ENCODE measurements at places on chromosomes 7 and 10.
A peak's percentile ranks its signal among the peaks of the same experiment; 100 is the strongest.

DNA sequence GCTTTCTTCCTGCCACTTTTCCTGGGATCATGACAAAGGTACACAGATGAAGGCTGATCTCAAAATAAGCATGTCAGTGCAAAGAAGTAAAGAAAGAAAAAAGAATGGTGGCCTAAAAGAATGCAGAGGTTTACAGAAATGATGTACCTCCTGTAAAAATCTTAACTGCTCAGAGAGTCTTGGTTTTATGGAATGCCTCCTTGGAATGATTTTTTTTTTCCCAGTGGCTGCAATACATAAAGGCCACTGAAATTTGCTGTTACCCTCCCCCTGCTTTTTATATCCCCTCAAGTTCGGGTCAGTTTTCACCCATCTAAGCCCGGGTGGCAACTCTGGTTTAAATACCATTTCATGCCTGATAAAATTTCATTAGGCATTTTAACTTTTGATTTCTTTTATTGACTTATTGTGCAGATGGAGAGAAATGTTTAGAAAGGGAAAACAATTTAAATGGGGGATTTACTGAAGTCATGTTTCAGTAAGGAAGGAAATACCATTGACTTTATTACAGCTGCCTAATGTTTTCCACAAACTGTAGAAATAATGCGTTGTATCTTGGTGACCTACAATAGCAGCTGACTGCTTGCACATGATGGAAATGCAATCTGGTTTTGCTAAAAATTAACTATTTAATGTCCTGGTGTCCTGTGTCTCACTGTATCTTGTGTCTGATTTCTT lies 102.5 kb downstream of the SAMD9 start:
- DNase-seq: no peak

DNA sequence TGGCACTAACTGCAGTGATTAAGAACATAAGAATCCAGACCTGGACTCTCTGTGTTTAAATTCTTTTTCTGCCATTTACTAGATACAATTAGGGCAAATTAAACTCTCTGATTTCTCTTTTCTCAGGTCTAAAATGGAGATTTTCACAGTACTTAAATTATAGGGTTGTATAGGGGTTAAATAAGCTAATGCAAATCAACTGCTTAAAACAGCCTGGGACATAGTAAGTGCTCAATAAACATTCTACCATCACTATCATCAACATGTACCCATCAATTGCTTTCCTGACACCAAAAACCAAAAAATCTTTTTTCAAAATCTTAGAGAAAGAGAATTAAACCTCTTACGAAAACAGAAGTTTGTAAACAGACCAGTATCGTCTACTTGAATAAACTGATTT lies 4.5 kb downstream of the ZNF800 start:
- DNase-seq: no peak

GRCh38 chr7:9023675-9024294 lies 590.4 kb downstream of the NXPH1 start:
- no peak for DNase-seq

- DNase-seq: no peak
Measured at GRCh38 chr7:33287738-33288137, 158.4 kb downstream of the BBS9 start.

- DNase-seq: peak; percentile 20
Measured at GRCh38 chr10:88879534-88880281, at the start of gene STAMBPL1. Gene STAMBPL1 (plus strand): TSS chr10:88880245. CDS start chr10:88901709, 21,464 bp downstream.

DNA sequence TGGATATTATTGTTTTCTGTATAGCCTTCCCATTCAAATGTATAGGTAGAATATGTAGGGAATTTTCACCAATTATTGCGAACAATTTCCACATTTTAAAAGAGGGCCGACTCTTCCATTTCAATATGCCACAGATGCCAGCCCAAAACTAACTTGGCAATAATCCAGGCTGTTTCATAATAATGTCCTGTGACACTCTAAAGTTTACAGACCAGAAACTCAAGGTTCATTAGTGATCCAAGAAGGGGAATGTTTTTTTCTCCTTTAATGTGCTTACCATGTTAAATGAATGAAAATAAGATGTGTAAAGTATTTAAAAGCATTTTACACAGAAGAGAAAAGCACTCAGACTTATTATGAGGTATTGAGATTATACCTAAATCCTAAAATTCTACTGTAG lies 63.0 kb upstream of the FAM3C start:
- DNase-seq: no peak

- no peak for DNase-seq
Measured at GRCh38 chr7:50957431-50957830, 174.7 kb upstream of the GRB10 start.

DNA sequence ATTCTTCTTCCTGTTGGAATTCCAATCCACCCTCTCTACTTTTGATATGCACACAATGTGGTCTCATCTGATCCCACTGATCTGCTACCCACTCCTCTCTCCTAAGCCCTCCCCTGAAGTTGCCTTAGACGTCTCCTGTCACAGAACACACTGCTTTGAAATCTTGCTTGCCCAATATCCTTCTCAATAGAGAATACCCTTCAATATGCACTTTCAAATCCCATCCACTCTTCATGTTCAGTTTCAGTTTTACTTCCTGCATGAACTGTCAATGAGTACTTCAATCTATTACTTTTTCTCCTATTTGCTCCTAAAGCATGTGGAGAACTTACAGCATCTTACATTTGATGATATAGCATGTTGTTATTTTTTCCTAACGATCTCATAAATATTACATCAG lies 93.5 kb downstream of the UPF2 start:
- no peak for DNase-seq

DNA sequence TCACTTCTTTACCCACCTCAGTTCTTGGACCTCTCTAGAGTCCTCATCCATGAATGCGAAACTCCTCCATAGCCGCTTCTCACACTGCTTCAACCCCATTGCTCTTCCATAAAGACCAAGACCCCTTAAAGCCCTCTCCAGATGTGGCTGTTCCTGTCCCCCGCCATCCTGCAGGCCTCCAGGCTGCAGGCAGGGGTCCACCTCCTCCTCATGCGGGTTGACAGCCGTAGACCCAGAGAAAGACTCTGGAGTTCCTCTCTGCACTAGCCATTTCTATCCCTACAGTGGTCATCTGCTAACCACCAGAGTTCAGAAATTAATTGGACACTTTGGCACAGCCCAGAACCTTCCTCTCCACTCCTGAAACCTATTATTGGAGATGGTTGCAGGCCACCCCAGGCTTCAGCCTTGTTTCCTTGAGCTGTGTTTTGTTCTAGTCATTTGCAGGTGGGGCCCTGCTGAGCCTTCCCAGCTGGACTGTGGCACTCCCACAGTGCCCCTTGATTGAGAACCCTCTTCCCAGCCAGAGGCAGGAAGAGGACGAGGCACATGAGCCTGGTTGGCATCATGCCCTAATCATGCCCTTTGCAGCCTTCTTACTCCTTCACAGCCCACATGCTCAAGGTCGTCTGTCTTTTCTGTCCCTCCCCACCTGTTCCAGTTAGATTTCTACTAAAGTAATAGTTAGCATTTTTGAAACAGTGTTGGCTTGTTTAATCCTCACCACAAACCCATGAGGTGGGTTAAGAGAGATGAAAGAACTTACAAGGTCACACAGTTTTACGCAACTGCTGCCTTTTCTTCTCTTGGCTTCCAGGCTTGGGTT lies 23.9 kb downstream of the CUL1 start:
- DNase-seq: no peak

GRCh38 chr10:52814506-52814905 lies 41.9 kb upstream of the MBL2 start:
- no peak for DNase-seq

DNA sequence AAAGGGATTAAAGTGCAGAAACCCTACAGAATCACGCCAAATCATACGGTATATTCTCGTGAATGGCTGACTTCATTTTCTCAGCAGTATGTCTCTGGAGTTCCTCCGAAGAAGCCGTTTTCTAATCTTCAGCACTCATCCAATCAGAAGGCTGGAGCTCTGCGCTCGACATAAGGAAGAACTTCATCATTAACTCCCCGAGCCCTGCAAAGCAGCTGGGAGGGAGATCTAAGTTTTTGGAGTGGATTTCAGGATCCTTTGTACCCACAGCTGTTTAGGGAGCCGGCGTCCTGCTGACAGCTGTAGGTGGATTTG lies 40.7 kb upstream of the SDK1 start:
- no peak for DNase-seq

DNA sequence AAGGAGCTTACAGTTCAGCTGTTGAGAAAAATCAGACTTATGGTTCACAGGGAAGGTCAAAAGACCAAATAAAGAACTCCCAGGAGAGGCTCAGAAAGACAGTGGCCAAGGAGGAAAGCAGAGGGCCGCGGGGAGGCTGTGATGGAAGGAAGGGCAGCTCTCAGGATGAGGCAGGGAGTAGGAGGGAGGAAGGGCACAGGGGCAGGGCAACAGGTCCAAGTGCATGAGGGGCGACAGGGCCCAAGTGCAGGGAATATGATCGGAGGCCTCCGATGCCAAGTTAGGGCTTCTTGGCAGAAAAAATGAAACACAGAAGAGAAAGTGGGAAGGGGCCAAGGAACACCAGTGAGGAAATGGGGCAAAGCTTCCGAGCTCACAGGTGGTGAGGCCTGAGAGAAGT lies 13.4 kb upstream of the PNLIPRP2 start:
- DNase-seq: no peak

- DNase-seq: no peak
Measured at GRCh38 chr10:67550046-67550445, 145.9 kb downstream of the CTNNA3 start.

- DNase-seq: no peak
Measured at GRCh38 chr10:19819419-19820033, 3.3 kb downstream of the PLXDC2 start.

DNA sequence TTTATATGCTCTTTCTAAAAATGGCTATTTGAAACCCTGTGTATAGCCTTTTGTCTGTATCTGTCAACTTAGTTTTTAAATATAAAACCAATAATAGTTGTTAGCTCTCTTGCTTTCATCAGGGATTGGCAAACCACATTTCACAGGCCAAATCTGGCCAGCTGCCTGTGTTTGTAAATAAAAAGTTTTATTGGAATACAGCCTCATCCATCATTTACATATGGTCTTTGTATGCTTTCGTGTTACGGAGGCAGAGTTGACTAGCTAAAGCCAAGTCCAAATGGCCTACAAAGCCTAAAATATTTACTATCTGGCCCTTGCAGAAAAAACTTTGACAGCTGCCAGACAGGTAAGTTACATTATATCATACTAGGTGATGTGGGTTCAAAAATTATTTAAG lies 235.0 kb downstream of the BICC1 start:
- no peak for DNase-seq

- no peak for DNase-seq
Measured at GRCh38 chr10:15432266-15432665, 61.2 kb upstream of the FAM171A1 start.

- no peak for DNase-seq
Measured at GRCh38 chr10:117318909-117319308, 56.3 kb downstream of the PDZD8 start.

GRCh38 chr7:157271315-157271990 lies 65.4 kb upstream of the DNAJB6 start:
- DNase-seq: no peak

DNA sequence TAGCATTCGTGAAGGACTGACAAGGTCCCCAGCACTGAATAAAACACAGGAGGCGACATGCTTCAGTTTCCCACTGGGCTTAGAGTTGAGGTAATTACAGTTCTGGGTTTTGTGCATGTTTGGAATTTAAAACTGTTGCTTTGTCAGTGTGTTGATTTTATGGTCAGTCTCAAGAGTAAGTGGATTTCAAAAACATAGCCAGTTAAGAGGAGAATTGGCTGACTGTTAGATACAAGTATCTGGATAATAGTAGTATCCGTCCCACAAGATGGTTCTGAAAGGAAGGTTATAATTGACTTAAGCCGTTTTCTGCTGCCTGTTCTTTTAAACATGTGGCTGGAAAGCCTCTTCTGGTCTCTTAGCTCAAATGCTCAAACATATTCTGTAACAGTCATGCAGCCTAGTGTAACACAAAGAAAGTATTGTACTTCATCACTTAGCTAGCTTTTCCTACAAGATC lies 170.9 kb downstream of the POLR1F start:
- DNase-seq: no peak

- no peak for DNase-seq
Measured at GRCh38 chr7:128090492-128090891, 59.3 kb upstream of the LRRC4 start.

- DNase-seq: no peak
Measured at GRCh38 chr10:6494442-6494819, 85.6 kb downstream of the PRKCQ start.
